ENCODE measurements at places on chromosomes 7 and 10.

DNA sequence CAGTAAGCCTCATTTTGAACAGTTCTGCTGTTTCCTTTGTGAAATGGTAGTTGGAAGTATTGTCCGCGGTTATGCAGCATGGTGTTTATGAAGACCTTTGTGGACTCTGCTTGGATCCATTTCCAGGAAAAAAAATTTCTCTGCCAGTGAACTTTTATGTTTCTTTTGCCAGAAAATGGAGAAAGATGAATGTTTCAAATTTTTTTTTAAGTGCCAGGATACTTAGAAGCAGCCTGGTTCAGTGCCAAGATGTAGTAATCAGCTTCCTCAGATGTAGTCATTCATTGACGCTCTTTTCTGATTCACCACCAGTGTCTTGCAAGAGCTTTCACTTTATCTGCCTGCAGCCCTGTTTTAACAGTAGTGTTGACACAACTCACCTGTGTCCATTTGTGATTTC is 258.2 kb downstream of the SDK1 start:
- DNase-seq, result no peak

DNA sequence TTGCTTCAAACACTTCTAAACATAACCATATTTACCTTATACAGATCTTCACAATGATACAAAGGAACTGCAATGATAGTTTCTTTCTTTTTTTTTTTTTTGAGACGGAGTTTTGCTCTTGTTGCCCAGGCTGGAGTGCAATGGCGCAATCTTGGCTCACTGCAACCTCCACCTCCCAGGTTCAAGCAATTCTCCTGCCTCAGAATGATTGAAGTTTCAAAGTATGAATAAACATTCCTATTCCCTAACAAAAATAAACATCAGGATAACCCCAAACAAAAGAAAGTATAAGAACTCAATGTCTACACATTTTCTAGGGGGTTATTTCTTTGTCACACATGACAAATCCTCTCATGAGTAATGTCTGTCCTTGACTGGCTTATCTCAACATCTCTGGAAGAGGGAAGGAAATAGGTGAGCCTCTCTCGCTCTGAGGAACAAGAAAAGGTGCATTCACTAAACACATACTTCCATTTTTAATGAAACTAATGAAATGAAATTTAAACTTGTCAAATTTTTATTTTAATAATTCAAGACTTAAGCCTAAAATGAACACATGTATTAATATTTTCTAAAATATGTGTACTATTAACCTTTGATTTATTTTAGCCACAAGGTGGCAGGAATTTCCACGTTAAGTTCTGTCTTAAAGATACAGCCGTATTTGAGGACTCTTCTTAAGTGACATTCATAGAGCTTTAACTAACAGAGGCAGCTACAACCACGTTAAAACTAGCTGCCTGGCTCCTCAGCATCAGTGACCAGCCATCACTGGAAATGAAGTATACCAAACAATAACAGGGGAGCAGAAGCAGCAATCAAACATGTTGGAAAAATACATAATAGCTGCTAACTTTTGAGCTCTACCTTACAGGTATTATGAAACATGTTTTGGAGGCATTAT is 58.3 kb downstream of the MALSU1 start:
- no peak for DNase-seq

DNA sequence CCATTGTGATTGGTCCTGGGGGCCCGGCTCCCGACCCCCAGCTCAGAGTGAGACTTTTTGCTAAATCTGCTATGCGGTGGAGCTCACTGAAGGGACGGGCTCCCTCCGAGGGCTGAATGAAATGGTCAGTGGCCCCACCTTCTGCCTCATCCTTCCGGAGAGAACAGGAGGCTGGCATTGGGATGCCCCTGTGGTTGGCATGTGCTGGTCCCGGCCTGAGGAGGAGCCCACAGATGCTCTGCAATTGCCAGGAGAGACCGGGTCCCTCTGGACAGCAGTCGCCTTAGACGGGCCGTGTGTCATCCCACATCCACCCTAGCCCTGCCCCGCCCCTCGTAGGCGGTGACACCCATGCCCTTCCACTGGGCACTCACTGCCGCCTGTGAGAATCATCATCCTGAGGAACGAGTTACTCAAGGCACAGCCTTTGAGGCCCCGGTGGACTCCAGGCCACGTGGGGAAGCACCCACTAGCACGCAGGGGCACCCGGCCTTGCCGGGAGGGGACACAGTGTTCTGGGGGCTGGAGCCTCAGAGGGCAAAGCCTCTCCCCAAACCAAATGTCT is 21.2 kb upstream of the DPYSL4 start:
- DNase-seq, result no peak

DNA sequence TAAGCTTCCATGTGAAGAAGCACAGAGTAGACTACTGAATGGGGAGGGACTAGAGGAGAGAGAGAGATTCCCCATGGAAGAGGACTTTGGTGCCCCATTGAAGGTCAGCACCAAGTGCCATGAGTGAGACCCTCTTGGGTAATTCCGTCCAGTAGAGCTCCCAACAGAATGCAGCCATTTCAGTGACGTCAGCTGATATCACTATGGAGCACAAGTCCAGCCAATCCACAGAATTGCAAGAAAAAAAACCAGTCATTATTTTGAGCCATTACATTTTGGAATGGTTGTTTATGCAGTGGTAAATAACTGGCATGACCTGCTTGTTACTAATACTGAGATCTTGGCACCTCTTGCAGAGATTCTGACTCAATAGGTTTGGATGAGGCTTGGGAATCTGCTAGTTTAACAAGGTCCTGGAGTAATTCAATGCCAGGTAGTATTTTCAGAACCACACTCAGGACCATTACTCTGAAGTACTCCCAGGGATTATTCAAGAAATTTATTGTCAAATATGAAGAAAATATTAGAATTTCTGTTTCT is 52.6 kb upstream of the SP8 start:
- DNase-seq, result no peak

DNA sequence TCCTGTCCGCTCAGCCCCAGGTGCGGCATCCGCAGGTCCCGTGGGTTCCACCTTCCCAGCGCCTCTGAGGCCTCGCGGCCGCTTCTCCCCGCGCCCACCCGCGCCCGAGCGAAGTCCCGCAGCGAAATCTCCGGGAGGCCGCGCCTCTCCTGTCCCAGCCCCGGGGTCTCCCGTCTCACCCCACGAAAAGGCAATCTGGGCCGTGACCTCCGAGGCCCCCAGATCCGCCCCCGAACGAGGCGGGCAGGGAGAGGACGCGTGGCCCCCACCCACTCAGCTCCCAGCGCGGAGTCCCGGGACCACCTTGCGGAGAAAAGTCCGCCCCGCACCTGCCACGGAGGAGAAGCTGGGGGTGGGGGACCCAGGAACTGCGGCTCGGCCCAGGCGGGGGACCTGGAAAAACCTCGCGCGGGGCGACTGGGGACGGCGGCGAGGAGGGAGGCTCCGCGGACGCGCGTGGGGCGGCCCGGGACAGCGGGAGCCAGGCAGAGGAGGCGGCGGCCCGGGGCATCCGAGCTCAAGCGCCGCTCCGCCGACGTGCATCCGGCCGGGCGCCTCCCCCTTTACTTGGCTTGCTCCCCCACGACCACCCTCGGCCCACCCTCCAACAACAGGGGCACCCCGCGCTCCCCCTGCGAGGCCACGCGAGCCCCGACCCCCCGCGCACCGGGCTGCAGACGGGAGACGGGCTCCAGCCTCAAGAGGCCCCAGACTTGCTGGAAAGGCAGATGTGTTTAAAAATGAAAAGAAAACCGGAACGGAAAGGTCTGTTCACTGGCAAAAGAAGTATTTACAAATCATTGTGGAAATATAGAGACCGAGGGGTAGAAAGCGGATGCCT is 33.0 kb upstream of the RNF32 start:
- DNase-seq, result no peak

DNA sequence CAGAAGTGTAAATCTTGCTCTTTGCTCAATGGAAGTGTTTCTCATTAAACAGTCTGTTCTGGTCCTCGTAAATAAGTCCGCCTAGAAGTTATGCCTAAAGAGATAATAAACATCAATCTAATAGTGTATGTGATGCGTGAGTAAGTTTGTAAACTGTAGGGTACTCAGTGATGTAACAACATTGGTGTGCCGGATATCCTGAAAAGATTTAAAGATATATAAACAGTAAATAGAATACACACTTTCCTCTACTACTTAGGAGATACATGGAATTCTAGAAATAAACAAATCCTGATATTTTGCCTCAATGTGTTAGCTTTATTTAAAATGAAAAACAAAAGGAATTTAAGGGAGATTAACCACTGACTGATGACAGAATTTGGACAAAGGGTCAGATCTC is 123.5 kb downstream of the AHR start:
- no peak for DNase-seq

DNA sequence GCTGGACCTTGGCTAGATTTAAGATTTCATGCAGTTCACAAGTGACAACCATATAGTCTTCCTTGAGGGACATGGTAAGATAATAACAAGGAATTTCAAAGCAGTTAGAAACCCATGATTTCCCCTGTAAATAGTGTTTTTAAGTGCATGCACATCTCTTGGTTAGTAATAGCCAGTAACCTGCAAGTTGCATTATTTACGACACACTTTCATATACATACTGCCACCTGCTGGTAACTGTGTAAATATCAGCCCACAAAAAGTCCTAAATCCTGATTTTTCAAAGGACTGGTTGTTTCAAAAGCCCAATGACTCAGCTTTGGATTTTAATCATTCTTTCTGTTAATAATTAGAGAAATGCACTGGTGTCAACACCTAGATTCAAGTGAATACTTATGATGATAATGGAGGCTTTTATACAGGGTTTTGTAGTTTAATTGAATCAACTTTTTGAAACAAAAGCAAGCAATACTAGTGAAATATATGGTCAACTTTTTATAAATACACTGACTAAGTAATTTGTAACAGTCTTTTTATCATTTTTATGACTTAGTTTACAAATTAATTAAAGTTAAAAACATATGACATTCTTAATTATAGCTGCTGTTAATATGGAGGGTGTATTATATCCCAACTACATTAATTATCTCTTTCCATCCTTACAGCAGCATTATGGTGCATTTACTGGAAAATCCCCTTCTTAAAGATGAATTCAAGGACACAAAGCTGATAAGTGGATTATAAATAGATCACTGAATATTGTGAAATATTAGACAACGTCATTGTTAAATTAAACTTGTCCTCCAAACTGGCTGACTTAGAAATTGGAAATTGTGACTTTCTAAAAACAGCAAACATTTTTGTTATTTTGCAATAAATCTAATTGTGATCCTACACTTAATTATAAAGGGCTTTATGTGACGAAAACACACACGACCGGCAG is 367.7 kb upstream of the SEMA3D start:
- no peak for DNase-seq

- DNase-seq, result no peak
Observed at GRCh38 chr10:132827423-132827789, 41.5 kb upstream of the NKX6-2 start.

DNA sequence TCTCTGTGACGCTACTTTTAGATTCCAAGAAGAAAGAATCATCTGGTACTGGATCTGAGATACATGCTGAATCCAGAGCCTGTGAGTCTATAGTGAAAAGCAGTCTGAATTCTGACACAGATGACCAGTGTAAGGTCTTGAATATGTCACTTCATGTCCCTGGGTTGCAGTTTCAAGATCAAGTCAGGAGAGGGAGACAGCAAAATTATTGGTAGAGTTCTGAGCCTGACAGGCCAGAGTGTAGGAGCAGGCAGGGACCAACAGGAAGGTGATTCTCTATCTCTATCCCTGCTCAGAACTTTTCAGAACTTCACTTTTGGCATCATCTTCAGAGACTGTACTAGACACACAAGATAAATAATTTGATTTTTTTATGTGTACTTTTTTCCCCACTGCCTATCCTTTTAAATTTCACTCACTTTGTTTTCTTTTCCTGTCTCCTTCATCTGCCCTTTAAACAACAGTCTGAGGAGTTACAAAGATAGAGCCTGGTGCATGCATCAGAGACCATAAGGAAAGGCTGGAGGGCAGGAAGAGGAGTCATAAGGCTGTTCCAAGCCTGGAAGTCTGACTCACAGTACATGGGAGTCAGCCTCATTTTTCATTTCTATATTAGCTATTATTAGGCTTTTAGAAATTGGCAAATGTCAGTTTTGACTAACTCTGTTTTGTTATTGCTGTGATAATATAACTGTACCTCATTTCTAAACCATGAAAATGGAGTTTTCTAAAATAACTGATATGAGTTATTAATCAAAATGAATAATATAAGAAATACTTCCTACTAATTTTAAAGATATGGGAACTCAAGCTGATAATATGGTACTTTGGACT is 120.2 kb upstream of the TMEM229A start:
- no peak for DNase-seq

Data from NCI-H2107 (cell line).